CD14-positive monocyte (primary cell): ENCODE measurements at places on chromosomes 7 and 10. TPM values are rescaled to one million over a fixed set of nuclear protein-coding genes. Genes with fewer than 3 reads are reported as not detected.

NPFFR1 gene
- not detected for polyA plus RNA-seq

MYL10 gene
- not detected for polyA plus RNA-seq

DNA sequence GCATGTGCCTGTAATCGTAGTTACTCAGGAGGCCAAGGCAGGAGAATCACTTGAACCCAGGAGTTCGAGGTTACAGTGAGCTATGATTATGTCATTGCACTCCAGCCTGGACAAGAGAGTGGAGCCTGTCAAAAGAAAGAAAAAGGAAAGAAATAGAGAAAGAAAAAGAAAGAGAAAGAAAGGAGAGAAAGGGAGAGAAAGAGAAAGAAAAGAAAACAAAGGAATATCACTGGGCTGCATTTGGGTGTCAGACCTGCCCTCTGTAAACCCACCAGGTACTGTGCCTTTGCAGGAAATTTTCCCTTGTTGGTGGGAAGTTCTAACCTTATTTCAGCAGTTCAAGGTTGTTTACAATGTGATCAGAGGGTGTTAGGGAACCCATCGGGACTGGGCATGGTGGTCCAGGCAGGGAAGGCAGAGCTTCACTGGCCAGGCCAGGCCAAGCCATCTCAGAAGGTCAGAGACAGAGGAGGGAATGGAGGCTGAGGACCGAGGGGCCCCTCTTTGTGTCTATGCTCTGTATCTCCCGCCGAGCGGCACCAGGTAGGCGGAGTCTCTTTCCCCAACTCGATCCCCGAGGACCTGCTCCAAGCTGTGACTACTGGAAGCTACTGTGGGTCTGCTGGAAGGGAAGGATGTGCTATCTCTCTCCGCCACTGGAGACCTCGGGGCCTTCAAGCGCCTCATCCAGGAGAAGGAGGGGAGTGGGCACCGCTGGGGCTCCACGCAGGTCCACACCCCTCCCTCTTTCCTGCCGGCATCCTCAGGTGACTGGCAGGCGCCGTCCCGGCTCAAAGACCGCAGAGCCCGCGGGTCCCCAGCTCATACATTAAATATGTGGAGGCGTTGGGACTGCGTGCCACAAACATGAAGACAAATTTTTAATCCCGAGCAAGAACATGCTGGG, 15.2 kb upstream of the KAZALD1 start:
- DNase-seq: no peak

DNA sequence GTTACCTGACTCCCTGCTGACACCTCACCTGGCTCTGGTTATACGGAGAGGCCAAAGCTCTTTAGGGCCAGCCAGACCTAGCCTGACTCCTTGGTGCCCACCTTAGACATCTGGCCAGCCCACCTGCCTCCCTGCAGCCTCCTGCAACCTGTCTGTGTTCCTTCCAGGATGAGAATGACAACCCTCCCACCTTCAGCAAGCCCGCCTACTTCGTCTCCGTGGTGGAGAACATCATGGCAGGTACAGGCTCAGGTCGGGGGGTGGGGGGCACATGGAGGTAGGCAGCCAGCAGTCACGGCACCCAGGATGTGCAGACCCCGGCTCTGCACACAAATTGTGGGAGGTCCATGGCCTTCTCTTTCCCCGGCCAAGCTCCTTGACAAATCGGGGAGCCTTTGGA, 32.1 kb downstream of the C10orf105 start:
- no peak for DNase-seq

DNA sequence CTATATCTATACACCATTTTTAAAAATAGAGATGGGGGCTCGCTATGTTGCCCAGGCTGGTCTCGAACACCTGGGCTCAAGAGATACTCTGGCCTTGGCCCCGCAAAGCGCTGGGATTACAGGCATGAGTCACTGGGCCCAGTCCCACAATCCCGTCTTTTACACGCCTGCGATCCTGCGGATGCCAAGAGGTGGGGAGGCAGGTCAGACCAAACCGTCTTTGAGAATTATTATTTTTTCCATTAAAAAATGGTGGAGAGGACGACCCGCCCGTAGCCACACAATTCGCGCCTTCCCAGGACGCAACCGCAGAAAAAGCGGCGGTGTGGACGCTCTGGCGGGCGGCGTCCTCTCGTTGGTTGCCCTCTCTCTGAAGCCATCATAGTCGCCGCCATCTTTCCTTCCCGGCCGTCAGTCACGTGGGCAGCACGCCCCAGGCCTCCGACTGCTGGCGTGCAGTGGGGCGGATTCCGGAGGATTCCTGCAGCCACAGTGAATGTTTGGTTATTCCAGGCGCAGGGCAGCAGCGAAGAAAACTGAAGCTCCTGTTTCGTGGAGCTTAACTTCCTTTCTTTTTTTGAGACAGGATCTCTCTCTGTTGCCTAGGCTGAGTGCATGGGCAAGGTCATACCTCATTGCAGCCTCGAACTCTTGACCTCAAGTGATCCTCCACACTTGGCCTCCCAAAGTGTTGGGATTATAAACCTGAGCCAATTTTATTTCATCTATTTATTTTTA, 9.9 kb upstream of the EPHB4 start:
- peak; percentile 81 for DNase-seq

DNA sequence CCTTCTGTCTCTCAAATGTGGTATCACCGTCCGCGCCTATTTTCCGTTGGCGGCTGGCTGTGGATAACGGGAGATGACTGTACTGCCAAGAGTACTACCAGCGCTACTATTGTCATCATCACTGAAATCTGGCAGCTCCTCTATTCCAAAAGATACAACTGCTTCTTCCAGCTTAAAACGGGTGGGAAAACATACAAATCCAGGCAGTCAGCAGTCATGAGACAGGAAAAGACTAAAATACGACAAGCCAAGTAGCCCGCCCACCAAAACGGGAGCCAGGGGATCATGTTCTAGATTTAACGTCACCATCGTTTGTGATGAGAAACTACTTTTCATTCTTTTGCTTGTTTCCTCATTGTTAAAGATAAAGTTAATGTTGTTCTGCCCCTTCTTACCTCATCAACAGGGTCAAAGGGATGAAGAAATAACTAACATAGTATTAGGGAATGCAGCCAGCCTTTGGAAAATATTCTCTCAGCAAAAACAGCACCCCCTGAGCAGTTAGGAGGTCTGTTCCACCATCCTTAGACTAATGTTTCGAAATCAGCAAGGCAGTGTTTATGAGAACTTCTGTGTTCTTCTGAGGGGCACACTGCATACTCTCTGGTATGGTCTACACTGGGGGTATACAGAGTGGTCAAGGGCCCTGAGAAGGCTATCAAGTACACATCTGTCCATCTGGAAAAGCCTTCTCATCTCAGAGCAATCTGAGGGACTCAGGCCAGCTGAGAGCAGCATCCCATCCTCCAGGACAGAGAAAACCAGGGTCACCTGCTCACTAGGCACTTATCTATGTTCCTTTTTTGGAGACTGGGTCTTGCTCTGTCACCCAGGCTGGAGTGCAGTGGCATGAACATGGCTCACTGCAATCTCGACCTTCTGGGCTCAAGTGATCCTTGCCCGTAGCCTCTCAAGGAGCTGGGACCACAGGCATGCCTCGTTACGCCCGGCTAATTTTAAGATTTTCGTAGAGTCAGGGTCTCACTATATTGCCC, 47.5 kb downstream of the GNA12 start:
- no peak for DNase-seq

- peak; percentile 78 for DNase-seq
These were observed 1.2 kb upstream of the LRMDA start for GRCh38 chr10:75430000-75430763.

DNA sequence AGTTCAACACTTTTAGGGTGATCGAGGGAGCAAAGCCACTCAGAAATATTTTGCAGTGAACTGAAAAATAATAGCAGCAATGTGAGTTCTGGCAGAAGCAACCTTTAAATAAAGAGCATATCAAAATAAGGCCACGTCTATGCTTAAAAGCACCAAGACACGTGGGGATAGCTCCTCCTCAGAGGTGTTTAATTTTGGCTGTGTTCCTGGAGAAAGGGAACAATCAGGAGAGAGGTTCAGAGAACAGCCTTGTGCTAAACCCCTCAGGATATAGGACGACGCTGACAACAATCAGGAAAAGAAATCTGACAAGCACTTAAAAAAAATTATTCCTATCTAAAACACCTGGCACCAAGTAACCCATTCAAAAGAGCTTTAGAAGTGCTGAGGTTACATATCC, 471.9 kb upstream of the CELF2 start:
- no peak for DNase-seq

DNA sequence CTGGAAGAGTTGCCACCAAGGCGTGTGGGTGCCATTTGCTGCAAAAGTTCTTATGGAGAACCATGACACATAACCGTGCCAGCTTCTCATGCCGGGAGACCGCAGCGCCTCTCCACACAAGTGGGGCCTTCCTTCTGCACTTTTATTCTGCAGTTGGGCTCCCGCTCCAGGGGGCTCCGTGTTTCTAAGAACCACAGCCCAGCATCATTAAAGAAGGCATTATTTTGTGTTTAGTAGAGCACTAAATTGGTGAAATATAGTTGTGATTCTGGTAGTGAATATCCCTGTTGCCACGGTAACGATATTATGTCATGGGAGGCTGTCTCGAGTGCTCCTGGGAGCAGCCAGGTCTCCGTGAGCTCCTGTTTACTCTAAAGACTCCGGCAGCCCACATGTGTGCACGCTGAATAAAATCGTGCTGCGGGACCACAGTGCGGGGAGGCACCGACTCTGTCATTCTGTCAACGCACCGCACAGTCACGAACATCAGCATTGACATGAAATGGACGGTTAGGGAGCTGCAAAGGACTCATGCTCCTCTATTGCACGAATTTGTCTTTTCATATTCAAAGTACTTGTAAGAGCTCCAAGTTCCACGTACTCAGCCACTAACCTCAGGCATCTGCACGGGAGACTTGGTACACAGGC, 68.8 kb upstream of the PITRM1 start:
- DNase-seq: no peak

- DNase-seq: no peak
These were observed 277.1 kb upstream of the KLF6 start for GRCh38 chr10:4062072-4062471.

DNA sequence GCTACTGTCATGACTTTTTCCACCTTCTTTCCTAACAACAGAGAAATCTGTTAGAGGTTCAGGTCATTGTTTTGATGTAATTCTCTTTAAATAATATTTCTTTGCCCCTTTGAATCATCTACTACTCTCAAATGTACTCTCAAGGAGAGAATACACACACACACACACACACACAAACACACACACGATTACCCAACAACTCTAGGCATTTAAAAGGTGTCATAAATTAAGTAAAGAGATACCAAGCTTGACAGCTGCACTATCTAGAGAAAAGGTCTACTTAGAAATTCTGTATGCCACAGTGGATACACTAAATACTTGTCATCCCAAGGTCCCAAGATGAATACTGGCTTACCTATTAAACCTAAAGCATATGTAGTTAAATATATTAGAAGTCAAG, 4.8 kb downstream of the PANK1 start:
- DNase-seq: no peak

DNA sequence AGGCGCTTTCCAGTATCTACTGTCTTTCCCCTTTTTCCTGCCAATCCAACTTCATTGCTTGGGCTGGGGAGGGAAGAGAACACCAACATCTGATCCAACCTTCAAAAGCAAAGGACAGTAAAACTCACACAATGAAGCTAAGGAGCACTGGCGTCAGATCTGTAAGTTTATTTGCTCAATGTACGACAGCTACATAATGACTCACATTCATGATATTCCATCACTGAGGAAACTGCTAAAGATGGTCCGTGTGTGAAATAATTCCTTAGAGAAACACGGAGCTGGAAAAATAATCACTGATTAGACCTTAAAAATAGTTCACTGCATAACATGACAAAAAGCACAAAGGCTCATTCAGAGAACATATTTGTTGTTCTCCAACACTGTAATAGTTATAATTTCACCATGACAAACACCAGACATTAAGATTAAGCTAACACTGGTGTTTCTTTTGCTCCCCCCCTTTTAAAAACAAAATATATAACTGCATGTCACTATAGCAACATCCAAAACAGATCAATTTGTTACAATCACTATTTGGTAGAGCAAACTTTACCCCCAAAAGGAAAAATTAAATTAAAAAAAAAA, 24.3 kb downstream of the HSPB1 start:
- no peak for DNase-seq

DNA sequence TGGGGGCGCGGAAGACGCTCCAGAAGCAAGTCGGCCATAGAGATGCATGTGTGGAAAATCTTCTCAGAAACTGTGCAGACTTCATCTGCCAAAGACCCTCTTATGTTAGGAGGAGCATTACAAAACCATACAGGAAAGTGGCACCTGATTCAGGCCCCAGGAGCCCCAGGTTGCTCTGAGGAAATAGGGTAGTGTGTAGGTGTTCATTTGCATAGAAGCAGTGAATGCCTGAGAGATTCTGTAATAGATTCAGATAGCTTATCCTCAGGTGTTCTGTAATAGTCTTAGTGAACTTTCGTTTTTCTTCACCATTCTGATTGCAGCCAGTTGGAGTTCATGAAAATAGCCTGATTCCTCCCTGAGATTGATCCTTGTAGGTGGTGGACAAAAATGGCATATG, 106.4 kb upstream of the GJD4 start:
- DNase-seq: no peak

DNA sequence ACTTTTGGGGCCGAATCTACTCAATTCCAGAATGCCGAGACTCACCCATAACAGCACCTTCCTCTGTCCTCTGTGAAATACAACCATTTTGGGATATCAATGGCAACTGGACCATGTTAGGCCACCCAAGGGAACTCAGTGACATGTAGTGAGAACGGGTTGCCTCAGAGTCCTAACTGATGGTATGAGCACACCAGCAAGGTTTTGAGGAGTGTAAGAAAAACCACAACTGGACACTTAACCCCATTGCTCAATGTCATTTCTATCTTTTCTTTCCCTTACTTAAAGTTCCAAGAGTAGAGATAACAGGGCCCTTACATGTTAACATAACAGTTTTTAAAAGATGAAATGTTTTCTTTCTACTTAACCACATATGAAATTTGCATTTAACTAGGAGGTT, 67.1 kb downstream of the TNS3 start:
- DNase-seq: no peak

GRCh38 chr10:84138478-84139125, 707 bp upstream of the GHITM start:
- DNase-seq: peak; percentile 17

- no peak for DNase-seq
These were observed 10.9 kb upstream of the RBP3 start for GRCh38 chr10:47337310-47337709.

DNA sequence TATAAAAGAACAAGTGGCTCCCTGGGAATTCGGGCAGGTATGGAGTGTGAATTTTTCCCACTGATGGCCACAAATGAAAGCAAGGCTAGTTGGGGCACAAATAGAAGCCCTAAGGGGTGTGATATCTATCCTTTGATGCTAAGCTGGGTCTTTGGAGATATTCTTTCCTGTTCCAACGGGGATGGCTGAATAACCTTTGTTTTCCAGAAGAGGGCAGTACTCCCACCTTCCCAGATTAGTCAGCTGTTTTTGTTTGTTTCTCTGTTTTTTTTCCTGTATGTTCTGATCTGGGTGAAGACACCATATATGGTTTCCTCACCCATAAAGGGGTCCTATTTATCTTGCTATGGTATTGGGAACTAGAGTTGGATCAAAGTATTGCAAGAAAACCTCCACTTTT, 947.7 kb upstream of the SORCS1 start:
- no peak for DNase-seq

- peak; percentile 8 for DNase-seq
These were observed 38.7 kb downstream of the PLXNA4 start for GRCh38 chr7:132537456-132538145.
